Pulmonary artery endothelial cell (primary cell): ENCODE measurements at places on chromosomes 4 and X. TPM values are rescaled to one million over a fixed set of nuclear protein-coding genes. Genes with fewer than 3 reads are reported as not detected.

GPC3 gene
- not detected in 2 replicates for total RNA-seq

PAGE1 gene
- not detected in 2 replicates for total RNA-seq

IL2RG gene
- not detected in 2 replicates for total RNA-seq

SERPINA7 gene
- not detected in 2 replicates for total RNA-seq

TMPRSS11D gene
- not detected in 2 replicates for total RNA-seq

GRIA3 gene
- under 0.01 TPM in 1 of 2 replicates, not detected in the other for total RNA-seq

CTAG2 gene
- not detected in 2 replicates for total RNA-seq

SLIT2 gene
- total RNA-seq, result 10.1 and 24.2 TPM in 2 replicates

SPINK2 gene
- total RNA-seq, result not detected in 2 replicates
